ENCODE measurements at places on chromosomes 11 and 22.

DNA sequence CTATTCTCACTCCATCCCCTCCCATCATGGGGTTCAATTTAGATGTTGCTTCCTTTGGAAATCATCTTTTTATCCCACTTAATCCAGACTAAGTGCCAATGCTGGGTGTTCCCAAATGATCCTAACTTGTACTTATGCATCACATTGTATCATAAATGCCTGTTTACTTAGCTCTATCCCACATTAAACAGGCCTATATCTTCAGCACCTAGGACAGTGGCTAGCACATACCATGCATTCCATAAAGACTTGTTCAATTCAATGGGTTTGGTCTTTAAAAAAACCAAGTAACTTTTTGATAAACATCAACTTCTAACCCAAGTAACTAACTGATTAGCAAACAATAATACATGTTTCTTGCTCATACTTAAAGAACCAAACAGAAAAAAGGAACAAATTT lies 40.6 kb downstream of the RSF1 start:
- no peak for DNase-seq

DNA sequence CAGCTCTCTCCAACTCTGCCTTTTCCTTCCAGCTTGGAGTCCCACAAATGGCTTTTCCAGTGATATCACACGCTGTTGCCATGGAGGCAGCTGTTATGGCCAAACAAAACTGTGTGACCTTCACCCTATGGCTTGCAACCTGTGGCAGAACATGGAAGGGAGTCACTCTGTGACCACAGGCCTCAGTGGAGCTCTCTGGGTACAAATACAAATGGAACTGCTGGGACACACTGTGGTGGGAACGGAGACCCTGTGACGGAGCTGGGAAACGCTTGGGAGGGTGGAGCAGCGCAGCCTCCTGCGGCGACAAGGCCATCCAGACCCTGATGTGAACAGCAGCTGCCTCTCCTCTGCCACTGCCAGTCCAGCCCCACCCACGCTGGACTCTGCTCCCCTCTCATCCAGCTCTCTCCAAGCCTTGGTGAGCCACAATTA lies 162.5 kb downstream of the ETS1 start:
- DNase-seq = no peak

DNA sequence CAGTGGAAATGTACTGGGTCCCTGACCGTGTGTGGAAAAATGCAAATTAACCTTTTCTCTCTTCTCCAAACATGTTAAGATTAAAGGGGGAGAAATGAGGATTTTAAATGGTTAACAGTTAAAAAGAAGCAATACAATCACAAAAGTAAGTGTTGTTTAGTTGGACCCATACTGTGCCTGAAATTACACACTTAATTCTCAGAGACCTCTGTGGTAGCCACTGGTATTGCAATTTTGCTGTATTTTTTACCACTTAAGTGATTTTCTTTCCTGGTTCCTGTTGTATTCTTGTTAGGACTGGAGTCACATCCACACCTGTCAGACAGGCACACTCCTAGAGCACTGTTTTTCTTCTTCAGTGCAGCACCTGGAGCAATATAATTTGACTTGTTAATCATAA lies 179.6 kb upstream of the PDGFD start:
- DNase-seq = no peak

GRCh38 chr11:106329273-106330018 lies 252.0 kb downstream of the AASDHPPT start:
- DNase-seq = no peak

DNA sequence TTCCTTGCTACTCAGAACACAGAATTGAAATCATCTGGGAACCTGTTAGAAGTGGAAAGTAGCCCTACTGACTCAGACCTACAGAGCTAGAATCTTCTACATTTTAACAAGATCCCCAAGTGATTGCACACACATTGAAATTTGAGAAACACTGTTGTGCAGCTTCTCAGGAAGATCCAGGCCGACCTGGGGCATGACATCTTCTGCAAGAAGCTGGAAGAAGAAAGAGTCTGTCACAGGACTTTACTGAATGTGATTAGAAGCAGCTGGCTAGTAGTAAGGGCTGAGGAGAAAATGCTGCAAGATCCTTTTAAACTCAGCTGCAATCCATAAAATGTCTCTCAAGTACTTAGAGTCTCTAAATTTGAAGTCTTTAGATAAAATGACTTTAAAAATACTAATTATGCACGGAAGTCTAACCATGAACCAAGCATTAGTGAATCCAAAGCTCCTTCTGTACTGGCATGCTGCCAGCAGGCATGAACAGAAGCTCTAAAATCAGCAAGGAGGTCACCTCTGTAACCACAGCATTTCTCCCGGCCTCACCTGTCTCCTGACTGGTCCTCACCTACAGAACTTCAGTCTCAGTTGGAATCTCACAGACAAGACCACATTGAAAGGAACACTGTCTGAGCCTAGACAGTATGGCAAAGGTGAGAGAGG lies 85.0 kb downstream of the SERGEF start:
- no peak for DNase-seq

GRCh38 chr11:26993965-26994457 lies at the start of gene FIBIN:
Gene FIBIN, plus strand, starts transcription at chr11:26994112. Its CDS starts 415 bp downstream, at chr11:26994527.
- no peak for DNase-seq

GRCh38 chr22:30998329-30998728 lies 29.3 kb downstream of the TUG1 start:
- peak; percentile 15 for DNase-seq

- DNase-seq = no peak
Observed at GRCh38 chr11:69594481-69594880, 46.5 kb upstream of the CCND1 start.

DNA sequence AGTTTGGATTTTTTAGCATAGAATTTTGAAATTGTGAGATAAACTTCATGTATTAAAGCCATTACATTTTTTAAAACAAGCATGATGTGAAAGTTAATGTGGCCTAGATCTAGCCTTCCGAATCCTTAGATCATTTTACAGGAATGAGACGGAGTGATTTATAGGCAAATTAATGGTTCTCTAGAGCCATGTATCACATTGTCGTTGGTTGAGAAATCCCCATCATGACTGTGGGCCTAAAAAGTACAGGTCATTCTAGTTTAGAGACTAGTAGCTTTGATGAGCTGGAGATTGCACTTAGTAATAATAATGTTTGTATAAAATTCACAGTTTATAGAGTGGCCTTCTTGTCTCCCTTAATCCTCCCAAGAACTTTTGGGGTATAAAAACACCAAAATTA lies 7.1 kb downstream of the EWSR1 start:
- DNase-seq = no peak

- no peak for DNase-seq
Observed at GRCh38 chr11:122392508-122392907, 263.0 kb upstream of the UBASH3B start.

DNA sequence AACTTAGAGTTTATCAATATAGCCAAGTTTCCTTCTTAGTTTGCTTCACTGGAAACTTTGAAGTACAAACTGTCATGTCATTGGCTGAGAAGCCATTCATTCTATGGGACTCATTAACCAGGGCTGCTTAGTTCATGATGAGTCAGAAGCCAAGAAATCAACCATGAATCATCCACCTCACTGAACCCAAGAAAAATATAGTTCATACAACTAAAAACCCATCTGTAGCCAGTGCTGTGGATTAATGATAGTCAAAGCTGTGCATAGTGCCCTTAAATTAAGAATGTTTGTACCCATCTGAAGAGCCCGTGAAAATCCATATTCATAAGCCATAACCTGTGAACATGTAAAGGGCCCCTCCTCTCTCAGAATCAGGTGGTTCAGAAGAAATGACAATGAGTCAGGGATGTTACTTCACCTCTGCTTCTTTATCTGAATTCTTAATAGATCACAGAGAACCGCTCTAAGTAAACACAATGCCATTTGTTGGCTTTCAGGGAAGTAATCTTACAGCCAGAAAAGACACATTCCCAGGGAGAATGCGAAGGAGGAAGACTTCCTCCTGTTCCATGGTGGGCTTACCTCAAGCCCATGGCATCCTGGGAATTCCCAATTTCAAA lies 25.4 kb downstream of the MMP20 start:
- no peak for DNase-seq

DNA sequence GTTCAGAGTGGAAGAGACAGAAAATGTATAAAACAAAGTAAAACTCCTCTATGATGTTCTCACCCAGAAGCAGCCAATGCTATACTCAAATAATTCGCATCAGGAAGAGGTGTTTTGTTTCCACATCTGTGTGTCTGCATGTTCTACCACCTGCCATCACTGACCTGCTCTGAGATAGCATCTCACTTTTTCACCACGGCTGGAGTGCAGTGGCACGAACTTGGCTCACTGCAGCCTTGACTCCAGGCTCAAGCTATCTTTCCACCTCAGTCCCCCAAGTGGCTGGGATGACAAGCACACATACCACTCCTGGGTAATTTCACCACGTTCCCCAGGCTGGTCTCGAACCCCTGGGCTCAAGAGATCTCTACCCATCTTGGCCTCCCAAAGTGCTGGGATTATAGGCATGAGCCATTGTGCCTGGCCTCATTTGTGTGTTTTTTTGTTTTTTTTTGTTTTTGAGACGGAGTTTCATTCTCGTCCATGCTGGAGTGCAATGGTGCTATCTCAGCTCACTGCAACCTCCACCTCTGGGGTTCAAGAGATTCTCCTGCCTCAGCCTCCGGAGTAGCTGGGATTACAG lies 14.4 kb downstream of the TALDO1 start:
- DNase-seq = no peak

- no peak for DNase-seq
Observed at GRCh38 chr11:64419257-64419790, 60.4 kb downstream of the RPS6KA4 start.

DNA sequence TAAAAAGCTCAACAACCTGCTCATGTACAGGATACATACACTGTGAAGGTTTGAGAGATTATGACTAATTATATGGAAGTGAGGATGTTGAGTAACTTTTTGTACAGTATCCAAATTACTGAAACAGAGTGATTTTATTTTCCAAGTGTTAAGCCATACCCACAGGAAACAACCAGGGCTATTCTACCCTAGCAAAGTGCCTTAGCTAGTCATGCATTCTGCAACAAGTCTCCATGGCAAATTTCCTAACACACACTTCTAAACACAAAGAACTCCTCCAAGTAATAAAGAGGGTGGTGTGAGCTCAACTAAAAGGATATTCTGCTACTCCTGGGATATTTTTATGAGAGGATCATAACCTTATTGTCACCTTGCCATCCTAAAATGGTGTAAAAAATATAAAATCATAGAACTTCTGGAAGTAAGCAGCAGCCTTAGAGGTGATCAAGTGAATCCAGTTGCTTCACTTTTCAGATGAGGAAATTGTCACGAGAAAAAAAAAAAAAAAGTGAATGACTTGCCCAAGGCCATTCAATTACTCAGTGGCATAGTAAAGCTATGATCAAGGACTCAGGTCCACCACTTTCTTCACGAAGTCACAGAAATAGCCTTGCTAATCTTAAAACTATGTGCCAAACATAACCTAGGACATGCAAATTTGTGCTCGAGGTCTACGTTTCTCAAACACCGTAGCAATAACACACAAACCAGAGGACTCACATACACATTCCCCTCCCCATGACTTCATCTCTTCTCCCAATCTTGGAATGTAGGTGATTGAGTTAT lies 4.2 kb downstream of the LGR4 start:
- DNase-seq = no peak

DNA sequence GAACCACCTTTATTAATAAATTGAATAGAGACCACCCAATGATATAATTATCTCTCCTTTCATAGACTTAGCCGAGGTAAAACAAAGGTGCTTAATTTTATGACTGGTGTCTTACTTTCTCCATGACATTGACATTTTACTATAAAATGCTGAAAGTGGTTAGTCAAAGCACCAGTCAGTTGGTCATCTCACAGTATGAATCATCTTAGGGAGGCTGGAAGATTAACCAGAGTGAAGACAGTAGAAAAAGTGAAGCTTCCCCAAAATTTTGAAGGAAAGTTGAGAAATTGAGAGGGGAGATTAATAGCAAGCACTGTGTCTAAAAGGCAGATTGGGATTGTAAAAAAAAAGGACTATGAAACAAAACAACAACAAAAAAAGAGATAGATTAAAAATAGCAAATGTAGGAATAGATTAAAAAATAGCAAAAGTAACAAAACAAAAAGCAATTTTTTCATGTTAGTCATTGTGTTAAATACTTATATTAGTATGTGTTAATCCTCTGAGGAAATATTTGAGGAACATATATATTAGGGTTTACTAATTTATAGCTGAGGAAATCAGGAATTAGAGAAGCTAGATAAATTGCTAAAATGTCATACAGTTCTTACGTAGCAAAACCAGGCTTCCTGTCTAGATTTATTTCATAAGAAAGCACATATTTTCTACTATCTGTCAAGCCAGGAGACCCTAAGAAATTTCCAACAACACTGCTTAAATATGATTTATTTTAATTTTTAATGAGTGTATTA lies 557.3 kb upstream of the ANO5 start:
- no peak for DNase-seq

GRCh38 chr11:115525531-115526006 lies 21.4 kb upstream of the CADM1 start:
- DNase-seq = no peak
